NCI-H2081 (cell line): ENCODE measurements at places on chromosomes 13 and 19.

- no peak for DNase-seq
Observed at GRCh38 chr13:23699271-23699670, 129.1 kb downstream of the TNFRSF19 start.

DNA sequence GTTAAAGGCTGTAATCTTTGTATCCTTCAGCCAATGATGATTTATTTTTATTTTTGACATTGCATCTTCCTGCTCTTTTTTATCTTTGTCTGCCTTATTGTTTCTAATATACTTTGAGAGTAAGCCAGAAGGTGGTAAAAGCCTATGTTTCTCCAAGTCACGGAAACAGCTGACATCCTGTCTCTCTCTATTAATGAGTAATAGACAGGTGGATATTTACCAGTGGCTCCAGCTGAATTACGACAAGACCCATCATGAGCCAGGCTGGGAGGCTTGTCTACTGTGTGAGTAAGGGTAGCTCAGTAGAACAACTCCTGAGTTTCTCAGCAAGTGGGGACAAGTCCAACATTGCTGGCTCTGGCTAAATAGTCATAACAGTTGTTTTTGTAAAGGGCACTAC lies 166.6 kb downstream of the NDFIP2 start:
- DNase-seq: no peak

DNA sequence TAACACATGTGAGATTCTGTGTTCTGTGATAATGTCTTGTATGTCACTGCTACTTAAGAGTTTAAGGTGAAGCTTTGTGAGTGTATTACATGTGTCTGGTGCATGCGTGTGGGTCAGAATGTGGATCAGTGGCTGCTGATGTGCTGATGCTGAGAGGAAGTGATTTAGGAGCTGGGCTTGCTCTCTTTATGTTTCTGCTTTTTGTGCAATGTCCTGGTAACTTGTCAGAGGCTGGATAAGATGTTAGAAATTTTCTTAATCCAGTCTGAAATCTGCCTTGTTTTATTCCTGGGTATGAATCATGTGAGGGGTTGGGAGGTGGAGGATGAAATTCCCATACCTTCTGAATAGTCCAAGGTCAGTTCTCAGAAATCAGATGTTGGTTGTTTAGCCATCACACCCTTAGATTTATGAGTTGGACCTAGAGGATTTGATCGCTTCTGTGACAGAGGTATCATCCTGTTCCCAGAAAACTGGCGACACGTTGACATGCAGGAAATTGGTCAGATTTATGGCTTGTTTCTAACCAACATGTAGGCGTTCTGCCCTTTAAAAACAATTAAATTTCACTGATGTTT lies 24.5 kb upstream of the CXCL17 start:
- DNase-seq: no peak

DNA sequence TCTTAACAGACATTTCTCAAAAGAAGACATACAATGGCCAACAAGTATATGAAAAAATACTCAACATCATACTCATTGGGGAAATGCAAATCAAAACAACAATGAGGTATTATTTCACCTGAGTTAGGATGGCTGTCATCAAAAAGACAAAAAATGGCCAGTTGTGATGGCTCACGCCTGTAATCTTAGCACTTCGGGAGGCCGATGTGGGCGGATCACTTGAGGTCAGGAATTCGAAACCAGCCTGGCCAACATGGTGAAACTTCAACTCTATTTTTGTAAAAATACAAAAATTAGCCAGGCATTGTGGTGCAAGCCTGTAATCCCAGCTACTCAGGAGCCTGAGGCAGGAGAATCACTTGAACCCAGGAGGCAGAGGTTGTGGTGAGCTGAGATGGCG lies 22.0 kb downstream of the CEACAM16 start:
- DNase-seq: no peak

DNA sequence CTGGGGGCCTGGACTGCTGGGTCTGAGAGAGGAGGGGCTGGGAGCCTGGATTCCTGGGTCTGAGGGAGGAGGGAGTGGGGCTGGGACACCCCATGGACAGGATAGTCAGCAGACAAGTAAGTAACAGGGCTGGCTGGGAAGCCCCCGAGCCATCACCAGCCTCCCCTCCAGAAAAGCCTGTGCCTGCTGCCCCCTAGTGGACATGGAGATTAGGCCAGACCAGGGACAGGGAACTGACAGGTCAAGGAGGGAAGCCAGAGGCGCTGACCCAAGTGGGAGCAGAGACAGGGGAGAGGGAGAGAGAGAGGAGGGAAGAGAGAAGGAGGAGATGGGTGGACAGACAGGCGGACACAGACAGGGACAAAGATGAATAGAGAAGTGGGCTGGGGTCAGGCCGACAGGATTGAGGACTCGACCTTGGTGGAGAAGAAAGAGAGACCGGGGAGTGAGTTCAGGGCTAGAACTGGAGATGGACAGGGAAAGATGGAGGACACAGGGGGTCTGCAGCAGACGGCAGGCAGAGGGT lies 6.7 kb upstream of the ERFL start:
- peak; percentile 28 for DNase-seq
